ENCODE measurements at places on chromosomes 2 and 18.

DNA sequence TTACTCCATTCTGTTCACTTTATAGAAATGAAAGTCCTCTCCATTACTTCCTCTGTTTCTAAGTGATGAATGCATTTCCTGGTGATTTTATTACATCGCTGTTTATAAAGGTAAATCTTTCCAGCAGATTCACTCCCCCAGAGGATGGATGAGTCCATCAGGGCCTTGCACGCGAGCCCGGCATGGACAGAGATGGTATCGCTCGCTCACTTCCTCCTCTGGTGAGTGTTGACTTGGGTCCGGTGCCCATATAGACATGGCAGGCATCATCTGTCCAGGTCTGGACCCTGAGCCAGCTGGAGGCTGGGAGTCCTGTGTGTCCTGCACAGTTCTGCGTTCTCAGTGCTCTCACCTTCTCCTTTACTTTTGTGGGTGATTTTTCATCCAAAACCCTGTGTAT lies 733.6 kb upstream of the SALL3 start:
- DNase-seq, result no peak

- no peak for DNase-seq
Measured at GRCh38 chr2:74261204-74261864, 62.9 kb downstream of the MTHFD2 start.

- DNase-seq, result no peak
Measured at GRCh38 chr2:205995260-205995659, 90.7 kb downstream of the INO80D start.

DNA sequence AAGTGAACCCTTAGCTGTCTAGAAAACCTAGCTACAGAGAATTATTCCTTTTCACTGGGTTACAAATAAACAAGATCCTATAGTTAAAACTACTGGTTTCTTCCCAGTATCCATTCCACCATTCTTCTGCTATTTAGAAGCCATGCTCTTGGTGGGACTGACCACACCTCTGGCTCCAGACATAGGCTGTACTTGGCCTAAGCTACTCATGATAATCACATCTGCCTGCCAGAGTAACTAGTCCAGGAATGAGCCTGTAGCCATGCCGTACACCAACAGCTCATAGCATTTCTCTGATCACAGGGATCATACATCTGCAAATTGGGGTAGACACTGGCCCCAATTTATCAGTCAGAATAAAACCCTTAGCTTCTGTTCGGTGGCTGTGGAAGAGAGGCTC lies 33.7 kb downstream of the NABP1 start:
- DNase-seq, result no peak
